NCI-H1092 treated with DMSO at 0.1 percent for 48 hours (cell line): ENCODE measurements at places on chromosomes 6 and 20.

GRCh38 chr20:14454296-14454695 lies 116.9 kb upstream of the FLRT3 start:
- DNase-seq, result no peak

GRCh38 chr6:21748343-21749056 lies 154.9 kb downstream of the SOX4 start:
- peak; percentile 82 for DNase-seq

- no peak for DNase-seq
These were observed 4.5 kb downstream of the UBE3D start for GRCh38 chr6:83061190-83061589.

GRCh38 chr6:69487688-69488087 lies 309.1 kb downstream of the LMBRD1 start:
- DNase-seq, result no peak

- no peak for DNase-seq
These were observed 61.2 kb upstream of the SGK1 start for GRCh38 chr6:134379076-134379475.

DNA sequence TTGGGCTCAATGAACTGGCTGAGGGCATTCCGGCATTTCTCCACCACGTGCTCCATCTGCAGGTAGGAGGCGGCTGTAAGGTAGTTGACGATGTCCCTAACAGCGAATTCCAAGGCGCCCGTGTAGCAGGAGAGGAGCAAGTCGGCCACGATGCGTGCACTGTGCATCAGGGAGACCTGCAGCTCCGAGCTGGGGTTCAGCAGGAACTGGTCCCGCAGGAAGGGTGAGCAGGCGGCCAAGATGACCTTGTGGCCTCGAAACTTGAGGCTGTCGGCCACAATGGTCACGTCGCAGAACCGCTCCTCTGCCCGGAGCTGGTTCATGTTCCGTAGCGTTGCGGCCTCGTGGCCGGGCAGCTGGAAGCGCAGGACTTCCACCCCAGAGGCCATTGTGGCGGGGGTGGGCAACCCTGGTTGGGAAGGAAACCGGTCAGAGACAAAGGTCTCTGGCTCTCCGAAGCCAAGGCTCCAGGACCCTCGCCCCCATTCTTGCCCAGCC lies 920 bp downstream of the ZBTB12 start:
- DNase-seq, result no peak

GRCh38 chr6:72974276-72974675 lies 251.0 kb downstream of the KHDC1L start:
- peak; percentile 80 for DNase-seq

DNA sequence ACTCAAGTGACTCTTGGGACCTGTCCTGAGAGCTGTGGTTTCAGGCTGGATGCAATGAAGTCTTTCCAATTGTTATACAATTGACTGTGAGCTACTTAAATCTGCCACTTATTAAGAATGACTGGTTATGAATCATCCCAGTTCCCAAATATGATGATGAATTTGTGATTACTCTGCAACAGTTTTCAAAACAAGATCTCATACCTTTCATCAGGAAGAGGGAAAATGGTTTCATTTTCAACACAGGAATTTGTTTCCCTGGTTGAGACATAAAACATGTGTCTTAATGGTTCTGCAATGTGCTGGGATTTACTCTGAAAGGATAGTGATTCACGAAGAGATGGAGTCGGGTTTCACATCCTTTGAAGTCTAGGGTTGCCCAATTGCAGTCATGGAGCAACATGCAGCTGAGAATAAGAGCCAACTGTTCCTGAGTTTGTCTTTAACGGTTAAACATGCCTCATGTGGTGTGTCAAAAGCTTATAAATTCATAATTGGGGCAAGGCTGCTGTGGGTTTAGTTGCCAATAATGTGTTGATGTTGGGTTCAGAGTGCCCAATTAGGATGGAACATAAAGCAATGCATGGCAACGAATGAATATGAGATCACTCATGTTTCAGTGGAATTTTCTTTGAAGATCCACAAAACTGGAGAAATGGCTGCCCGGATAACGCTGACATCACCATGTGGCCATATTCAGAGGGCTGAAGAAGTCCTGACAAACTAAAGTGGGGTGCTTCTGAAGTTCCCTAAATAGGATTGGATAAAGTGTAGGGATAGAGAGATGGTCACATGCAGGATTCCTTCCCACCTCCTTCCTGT lies 41.0 kb downstream of the CYP24A1 start:
- DNase-seq, result no peak

GRCh38 chr6:79868098-79868722 lies 79.1 kb downstream of the ELOVL4 start:
- peak; percentile 86 for DNase-seq

DNA sequence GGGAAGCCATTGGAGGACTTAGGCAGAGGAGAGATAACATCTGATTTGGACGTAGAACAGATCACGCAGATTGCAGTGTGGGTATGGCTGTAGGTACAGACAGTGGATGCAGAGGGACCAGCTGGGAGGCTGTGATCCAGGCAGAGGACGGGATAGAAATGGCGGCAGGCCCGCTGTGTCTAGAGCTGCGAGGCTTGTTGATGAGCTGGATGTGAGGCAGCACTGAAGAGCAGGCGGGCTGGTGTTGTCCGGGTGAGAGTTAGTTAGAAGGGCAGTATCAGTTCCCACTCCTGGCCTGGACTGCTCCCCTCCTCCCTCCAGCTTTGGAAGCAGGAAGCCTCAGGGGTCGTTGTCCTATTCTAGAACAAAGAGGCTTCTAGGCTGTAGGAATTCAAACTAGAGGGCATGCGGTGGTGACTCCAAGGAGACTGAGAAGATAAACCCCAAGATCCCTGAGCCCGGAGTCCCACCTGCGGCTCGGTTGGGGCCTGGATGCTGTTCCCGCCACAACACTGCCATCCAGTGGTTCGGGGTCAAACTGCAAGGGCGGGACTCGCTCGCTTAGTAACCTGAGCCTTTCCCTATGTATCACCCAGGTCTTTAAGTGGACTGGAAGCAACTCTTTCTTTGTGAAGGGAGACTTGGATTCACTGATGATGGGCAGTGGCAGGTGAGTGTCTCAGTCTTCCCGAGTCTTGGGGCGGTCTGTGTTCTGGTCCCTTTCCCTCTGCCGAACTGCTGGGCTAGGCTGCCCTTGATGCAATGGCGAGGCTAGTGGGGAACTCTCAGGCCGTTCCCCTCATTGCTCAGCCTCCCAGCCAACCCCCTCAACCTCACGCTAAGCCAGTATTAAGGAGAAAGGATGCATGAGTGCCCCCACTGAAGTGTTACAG lies 11.2 kb downstream of the TLDC2 start:
- DNase-seq, result peak; percentile 78

DNA sequence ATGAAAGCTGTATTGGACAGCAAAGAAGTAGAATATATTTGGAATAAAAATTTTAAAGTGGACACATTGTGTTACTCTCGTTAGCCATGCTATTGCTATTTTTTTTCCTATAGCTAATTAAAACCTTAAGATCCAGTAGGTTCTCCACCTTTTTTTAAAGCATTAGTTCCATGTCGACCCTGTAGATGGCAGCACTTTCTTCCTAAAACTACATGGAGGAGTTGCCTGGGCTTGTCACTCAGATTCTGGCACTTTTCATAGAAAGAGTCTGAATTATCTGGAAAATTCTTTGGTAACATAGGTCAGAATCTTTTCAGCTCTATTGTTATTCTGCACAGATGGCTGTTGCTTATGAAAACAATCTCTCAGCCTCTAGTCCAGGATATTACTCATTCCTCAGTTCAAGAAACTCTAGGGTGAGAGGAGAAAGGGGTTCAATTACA lies 42.0 kb upstream of the ESR1 start:
- peak; percentile 36 for DNase-seq

GRCh38 chr6:149919834-149920225 lies 3.1 kb downstream of the RAET1G start:
- no peak for DNase-seq

DNA sequence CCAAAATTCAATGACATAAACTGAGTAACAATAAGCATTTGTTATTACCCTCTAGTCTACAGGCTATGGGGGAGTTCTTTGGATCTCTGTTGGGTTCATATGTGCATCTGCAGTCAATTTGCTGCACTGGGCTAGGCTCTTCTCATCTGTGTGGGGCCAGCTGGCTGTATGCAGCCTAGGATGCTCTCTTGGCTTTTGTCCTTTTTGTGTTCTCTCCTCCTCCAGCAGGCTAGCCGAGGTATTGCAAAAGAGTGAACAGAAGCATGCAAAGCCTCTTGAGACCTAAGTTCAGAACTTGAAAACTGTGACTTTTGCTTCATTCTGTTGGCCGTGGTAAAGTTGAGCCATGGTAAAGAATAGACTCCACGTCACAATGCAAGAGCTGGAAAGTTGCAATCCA lies 62.8 kb upstream of the FOXO3 start:
- no peak for DNase-seq

DNA sequence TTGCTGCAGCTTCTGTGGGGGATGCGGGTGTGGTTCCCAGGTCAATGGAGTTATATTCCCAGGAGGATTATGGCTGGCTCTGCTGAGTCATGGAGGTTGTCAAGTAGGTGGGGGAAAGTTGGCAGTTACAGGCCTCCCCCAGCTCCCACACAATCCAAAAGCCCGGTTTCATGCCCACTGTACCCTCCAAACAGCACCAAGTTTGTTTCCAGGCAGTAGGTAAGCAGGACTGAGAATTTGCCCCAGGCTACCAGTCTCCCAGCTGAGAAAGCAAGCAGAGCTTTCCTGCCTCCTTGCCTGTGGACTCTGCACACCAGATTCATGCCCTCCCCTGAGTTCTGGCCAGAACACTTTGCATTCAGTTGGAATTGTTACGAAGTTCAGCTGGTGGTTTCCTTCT lies 578.2 kb downstream of the MEI4 start:
- DNase-seq, result no peak

GRCh38 chr20:32501709-32502108 lies 83.4 kb downstream of the NOL4L start:
- DNase-seq, result no peak

- DNase-seq, result no peak
These were observed 10.7 kb downstream of the CLDN20 start for GRCh38 chr6:155274533-155274932.

DNA sequence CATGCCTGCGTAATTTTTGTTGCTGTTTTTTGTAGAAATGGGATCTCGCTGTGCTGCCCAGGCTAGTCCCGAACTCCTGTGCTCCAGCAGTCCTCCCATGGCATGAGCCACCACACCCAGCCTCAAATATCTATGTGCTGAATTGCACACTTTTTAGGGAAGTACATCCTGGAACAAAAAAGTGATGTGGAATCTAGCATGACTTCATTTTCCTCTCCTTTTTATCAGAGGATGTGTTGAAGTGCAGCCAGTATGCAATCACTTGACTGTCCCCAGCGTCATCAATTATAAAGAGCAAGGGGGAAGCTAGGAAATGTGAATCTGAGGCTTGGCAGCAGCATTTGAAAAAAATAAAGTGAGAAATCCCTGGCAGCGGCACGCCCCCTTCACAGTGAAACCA lies 6.4 kb upstream of the EXOC2 start:
- DNase-seq, result peak; percentile 4

- DNase-seq, result no peak
These were observed 46.3 kb upstream of the SCML4 start for GRCh38 chr6:107870381-107870780.

DNA sequence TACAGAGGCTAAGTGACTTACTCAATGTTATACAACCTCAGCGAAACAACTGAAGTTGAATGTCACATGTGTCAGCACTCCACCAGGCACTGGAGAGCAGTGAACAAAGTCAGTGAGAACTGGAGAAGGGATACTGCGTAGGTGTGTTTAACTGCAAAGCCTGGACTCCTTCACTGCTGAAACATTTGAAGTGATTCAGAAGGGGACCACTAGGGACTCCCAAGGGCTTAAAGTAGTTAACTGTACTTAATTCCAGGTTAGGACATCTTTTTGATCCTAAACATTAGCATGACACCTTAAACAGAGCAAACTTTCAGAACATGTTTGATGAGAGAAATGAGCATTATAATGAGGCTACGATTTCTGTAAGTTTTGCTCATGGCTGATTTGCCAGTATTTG lies 45.0 kb upstream of the ZBTB24 start:
- no peak for DNase-seq

GRCh38 chr6:17653198-17653882 lies 53.2 kb downstream of the FAM8A1 start:
- DNase-seq, result no peak

DNA sequence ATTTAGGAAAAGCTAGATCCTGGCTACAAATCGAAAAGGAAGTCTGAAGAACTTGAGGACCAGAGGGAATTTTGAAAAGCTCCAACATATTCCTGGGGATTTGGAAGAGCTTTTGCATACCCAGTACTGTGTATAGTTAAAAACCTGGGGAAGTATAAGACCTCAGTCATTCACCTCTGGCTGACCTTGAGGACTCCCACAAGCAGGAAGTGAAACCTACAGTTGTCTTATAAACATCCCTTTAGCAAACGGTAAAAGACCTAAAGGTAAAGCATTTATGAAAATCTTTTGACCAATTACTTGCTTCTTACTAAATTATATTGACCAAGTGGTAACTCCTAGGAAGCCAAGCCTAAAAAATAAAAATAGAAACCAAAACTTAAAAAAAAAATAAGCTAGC lies 175.0 kb downstream of the HAO1 start:
- no peak for DNase-seq

DNA sequence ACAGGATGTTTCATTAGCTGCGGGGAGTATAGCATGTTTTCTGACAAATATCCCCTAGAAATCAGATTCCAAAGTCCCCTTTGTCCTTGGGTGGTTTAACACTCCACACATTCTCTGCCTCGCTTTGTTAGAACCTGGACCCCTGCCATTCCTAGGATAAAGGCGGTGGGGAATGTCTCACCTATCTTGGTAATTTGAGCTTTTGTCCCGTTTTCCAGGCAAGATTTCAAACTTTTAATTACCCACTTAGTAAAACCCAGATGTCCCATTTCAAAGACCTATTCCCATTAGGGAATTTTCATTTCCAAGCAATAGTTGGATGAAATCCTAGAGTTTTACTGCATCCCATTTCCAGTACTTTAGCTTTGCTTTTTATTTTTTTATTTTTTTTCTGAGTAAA lies 501.0 kb upstream of the MAP3K7 start:
- peak; percentile 80 for DNase-seq

- DNase-seq, result no peak
These were observed 105.0 kb downstream of the PRKN start for GRCh38 chr6:162622572-162622971.

DNA sequence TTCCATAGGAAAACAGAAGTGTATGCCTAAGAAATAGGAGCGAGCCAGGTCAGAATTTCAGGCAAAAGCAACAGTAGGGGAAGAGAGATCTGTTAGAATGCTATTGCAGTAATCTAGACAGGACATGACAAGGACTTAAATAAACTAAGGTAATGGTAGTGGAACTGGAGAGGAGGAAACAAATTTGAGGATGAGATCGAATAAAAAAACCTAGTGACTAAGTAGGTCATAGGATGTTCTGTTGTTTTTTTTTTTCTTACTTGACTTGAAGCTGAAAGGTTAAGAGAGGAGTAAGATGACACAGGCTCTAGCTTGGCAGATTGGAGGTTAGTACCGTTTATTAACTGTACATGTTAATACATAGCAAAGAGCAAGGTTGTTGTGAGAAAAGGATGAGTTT lies 28.6 kb downstream of the ORC3 start:
- no peak for DNase-seq

DNA sequence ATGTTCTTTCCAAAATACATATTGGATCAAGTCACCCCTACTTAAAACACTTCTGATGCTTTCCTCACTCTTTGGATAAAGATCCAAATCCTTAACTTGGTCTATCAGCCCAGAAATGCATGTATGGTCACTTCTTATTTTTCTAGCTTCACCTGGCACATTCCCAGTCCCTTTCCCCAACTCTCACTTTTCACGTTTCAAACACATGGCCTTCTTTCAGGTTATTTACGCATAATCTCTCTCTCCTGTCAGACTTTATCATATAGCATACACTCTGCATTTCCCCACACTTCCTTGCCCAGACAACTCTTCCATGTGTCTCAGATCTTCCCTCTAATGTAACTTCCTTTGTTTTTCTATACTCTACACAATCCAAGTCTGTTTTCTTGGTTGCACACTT lies 12.8 kb downstream of the PHIP start:
- no peak for DNase-seq
